ENCODE measurements at places on chromosomes 12 and 14.
A peak's percentile ranks its signal among the peaks of the same experiment; 100 is the strongest.

GRCh38 chr12:87039536-87039935 lies 783.3 kb upstream of the MGAT4C start:
- no peak for DNase-seq

DNA sequence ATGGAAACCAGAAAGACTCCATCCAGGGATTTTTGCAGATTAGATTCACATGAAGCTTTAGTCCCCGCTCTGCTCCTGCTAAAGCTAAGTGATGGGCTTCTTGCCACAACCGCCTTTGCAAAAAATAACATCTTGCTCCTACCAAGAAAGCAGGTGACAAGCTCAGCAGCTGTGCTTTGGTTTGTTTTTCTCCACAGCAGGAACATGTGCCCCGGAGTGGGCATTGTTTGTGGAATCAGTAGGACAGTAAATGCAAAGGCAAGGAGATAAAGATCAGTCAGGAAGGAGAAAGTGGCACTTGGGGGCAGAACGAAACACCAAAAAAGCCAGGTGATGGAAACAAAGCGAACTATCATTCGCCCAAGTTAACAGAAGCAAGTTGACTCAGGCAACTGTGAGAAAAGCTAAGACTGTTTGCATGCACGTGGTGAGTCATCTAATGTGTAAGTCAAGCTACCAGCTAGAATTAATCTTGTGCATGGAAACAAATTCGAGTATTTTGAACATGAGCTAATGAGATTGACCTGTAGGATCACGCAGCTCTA lies 165.5 kb upstream of the PLXNC1 start:
- no peak for DNase-seq

GRCh38 chr12:129372348-129372747 lies 519.1 kb downstream of the GLT1D1 start:
- no peak for DNase-seq

- DNase-seq = no peak
Observed at GRCh38 chr12:104653730-104654664, 197.2 kb downstream of the CHST11 start.

DNA sequence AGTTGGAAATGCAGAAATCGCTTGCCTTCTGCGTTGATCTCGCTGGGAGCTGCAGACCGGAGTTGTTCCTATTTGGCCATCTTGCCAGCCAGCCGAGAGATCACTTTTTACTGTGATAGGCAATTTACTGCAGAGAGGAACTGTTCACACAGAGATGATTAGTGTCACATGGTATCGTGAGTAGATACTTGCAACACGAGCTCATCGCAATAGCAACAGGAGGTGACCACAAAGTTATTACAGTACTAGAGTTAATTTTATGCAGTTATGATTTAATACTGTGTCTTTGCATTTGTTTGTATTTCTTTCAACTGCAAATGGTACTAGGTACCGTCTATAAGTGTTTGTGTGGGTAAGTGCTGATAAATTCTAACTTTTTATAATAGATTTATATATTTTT lies 27.8 kb downstream of the NOPCHAP1 start:
- DNase-seq = no peak

- DNase-seq = no peak
Observed at GRCh38 chr12:83932011-83932410, 980.6 kb downstream of the SLC6A15 start.

GRCh38 chr12:113135178-113136127 lies at the start of gene RASAL1:
Gene RASAL1 (minus strand): TSS chr12:113135761. CDS start chr12:113135462, 299 bp downstream.
- peak; percentile 59 for DNase-seq

DNA sequence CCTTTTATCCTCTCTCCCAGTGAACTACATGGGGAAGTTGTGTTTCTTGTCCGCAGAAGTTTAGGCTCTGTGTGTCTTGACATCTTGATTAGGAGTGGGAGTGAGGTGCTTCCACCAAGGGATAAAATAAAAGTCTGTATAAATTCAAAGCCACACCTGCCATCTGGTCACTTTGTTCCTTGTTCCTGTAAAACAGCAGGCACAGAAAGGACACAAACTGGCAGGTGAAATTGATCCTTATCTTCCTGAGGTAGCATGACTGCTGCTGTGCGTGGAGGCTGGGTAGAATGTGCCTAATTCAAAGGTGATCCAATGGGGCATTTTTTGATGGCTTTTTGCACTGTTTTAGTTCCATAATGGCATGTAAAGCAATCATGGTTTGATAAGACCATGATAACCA lies 104.3 kb upstream of the KITLG start:
- no peak for DNase-seq

DNA sequence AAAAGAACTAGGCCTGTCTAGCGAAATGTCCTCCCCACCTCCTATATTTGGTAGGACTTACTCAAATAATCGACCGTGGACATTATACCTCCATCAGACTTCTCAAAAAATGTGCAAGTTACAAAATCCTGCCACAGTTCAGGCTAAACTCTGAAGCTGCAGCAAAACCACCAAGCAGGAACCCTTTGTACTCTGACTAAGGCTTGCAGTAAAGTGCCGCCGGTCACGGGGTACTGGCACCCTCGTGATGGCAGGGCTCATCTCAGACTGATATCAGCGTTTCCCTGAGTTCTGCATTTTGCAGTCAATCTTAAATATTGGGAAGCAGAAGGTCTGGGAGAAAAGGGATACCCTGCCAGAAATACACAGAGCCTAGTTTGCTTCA lies 17.1 kb downstream of the SLC11A2 start:
- no peak for DNase-seq

- DNase-seq = no peak
Observed at GRCh38 chr12:30067146-30067545, 283.4 kb upstream of the TMTC1 start.

GRCh38 chr12:117144599-117144998 lies 45.4 kb upstream of the TESC start:
- no peak for DNase-seq

DNA sequence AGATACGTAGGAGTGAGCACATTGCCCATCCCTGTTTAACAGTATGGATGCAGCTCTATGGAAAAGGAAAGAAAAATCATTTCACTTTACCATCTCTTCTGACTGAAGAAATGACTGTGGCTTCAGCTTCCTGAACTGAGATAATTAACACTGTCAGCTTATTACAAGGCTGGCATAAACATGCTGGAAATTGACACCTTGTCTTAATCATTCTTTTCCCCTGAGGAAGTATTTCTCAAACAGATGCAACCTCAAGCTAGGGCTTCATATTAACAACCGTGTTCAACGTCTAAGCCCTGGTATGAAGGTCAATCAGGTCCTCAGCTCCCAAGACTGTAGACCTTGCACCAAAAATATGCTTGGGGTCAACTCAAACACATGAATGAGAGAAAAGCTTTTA lies 25.0 kb downstream of the RERG start:
- no peak for DNase-seq

DNA sequence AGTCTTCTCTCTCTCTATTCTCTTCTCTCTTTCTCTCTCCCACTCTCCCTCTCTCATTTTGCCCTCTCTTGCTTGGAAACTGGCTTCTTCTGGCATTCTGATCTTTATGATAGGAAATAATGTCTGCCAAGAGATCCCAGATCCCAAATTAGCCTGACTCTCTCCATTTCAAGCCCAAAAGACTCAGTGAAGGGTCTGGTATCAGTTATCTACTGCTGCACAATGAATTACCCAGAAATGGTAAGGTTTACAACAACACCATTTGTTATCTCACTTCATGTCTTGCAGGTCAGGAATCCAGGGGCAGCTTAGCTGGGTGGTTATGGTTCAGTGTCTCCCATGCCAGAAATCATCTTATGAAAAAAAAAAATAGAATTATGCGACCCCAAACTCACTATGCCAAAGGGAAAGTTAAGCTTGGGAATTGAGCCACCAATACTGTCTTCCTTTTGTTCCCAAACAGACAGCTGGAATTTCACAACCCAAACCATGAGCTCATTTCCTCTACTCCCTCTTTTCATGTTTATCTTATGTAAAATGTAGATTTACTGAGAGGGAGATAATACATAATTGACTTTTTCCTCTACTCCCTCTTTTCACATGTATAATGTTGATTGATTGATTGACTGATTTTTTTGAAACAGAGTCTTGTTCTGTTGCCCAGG lies 67.8 kb upstream of the FICD start:
- DNase-seq = no peak

- DNase-seq = no peak
Observed at GRCh38 chr12:13198241-13198640, 1.7 kb downstream of the EMP1 start.

DNA sequence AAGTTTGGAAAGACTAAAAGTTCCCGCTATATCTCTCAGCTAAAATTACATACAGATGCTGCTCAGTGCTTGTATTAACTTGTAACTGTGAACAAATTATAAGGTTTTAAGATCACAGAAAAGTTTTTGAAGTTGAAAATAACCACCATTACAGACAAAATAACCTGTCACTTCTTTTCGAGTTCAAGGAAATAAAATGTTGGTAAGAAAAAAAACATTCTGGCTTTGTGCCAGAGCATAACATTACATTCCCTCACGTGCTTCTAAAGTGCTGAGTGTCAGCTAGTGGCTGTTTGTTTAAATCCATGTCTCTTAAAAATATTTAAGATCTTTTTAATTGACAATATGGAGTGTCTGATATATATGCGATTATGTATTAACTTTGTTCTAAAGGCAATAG lies 27.2 kb upstream of the ADAMTS20 start:
- DNase-seq = no peak

- no peak for DNase-seq
Observed at GRCh38 chr12:14959916-14960496, 1.4 kb downstream of the ARHGDIB start.

GRCh38 chr12:115570069-115570777 lies 707.3 kb downstream of the MED13L start:
- no peak for DNase-seq

DNA sequence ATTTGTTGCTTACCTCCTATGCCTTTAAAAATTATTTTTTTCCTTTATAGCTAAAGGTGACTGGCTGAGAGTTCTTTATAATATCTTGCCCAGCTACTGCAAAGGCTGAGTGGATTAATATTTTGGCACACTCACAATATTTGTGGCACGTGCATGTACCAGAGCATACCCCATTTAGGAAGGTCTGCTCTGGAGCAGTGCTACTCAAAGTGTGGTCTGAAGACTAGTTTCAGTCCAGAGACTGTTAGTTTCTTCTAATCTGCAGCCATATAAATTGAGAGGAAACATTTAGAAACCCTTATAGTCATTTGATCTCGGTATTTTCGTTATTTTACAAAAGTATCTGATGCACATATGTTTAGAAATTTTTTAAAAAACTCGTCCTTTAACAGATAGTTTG lies 51.0 kb downstream of the IFT81 start:
- DNase-seq = no peak

DNA sequence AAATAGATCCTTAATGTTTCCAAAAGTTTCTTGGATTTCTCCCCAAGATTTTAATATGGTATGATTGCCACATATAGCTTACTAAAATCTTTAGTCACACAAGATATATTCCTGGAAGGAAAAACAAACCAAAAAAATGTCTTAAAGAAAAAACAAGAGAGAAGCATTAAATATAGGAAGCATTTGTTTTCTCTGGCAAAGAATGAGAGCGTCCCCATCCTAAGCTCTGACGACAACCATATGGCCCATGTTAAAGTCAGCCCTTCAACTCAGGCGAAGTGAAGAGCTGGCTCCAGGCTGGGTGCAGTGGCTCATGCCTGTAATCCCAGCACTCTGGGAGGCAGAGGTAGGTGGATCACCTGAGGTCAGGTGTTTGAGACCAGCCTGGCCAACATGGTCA lies 35.6 kb downstream of the GCH1 start:
- no peak for DNase-seq

DNA sequence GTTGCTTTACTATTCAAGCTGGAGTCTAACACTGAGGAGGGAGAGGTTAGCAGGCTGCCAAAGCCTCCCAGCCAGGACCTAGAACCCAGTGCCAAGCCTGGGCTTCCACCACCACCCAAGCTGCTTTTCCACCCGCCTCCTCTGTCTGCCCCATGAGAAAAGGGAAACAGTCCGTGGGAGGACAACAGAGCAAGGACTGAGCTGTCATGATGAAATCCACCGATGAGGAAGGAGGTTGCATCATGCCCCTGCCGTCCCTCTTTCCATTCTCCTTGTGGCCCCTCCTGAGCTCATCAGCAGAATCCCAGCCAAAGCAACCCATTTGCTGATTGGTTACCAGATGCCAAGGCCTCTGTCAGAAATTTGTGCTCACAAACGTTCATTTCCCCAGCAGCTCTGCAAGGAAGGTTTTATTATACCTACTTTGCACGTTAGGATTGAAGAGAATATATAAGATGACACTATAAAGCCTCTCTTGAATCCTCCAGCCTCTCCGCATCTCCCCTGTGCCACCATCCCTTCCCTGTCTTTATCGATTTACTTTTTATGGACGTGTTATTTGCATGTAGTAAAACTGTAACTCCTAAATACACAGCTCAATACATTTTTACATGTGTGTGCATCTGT lies 6.3 kb upstream of the SERPINA1 start:
- DNase-seq = no peak

GRCh38 chr12:108823804-108824203 lies 33.6 kb downstream of the SSH1 start:
- DNase-seq = no peak

- DNase-seq = no peak
Observed at GRCh38 chr12:41344776-41345470, 156.8 kb downstream of the PDZRN4 start.

DNA sequence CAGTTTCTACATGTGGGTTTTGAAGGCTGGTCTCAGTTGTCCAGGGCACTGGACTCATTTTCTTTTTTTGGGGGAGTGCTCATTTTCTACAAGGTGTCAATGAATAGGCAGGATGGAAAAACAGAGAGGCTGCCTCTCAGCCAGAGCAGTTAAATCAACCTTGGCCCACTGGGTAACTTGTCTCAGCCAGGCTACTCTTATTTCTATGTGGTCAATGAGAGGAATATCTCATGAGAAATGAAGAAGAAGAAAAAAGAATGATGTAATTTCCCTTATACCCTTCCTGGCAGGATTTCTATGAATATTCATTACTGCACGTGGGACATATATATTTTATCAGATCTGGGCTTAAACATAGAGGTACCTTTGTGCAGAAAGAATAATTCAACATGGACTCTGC lies 155.2 kb upstream of the E2F7 start:
- no peak for DNase-seq

- no peak for DNase-seq
Observed at GRCh38 chr14:50941151-50941550, 3.1 kb downstream of the PYGL start.

DNA sequence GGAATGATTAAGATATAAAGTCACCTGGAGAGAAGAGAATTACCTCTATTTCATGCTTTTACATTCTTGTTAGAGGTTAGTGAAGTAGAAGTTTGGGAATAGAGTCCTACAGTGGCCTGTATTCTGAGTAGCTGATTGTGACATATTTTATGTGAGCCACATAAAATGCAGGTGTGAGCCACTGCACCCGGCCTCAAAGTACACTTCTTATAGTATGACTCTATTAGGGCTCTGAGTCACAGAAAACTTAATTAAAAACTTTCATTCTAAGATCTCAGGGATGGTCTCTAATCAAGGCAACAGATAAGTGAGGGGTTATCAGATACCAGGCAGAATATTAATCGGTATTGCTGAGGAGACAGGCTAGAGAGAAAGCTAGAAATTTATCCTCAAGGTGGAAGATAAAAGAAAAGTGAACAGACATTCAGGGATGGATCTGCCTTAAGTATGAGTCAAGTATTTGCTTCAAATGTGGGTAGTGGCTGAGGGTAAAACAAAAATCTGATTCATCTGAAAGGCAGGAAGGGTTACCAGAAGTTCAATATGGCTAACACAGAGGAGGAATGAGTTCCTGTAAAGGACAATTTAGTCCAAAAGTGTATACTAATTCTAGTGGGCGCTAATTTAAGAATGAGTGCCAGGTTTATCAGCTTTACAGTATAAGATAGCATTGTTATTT lies 5.5 kb upstream of the G2E3 start:
- no peak for DNase-seq

All from mesothelial cell of epicardium (in vitro differentiated cells).